NCI-H2171 (cell line): ENCODE measurements at places on chromosomes 3 and 15.
A peak's percentile ranks its signal among the peaks of the same experiment; 100 is the strongest.

DNA sequence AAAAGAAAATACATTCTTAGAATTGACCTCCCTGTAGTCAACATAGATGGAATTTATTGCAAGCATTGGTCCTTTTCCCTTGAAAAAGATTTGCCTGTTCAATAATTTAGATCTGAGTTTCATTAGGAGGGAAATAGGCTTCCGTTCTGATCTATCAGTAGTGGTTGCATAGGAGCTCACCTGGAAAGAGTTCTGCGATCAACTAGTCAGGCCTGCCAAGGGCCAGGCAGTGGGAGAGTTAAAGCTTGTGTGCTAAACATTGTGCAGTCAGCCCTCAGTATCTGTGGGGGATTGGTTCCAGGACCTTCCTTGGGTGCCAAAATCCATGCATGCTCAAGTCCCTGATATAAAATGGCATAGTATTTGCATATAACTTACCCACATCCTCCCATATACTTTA lies 29.6 kb upstream of the IDH2 start:
- DNase-seq: no peak

GRCh38 chr15:67116742-67117141 lies 51.3 kb downstream of the SMAD3 start:
- DNase-seq: no peak

DNA sequence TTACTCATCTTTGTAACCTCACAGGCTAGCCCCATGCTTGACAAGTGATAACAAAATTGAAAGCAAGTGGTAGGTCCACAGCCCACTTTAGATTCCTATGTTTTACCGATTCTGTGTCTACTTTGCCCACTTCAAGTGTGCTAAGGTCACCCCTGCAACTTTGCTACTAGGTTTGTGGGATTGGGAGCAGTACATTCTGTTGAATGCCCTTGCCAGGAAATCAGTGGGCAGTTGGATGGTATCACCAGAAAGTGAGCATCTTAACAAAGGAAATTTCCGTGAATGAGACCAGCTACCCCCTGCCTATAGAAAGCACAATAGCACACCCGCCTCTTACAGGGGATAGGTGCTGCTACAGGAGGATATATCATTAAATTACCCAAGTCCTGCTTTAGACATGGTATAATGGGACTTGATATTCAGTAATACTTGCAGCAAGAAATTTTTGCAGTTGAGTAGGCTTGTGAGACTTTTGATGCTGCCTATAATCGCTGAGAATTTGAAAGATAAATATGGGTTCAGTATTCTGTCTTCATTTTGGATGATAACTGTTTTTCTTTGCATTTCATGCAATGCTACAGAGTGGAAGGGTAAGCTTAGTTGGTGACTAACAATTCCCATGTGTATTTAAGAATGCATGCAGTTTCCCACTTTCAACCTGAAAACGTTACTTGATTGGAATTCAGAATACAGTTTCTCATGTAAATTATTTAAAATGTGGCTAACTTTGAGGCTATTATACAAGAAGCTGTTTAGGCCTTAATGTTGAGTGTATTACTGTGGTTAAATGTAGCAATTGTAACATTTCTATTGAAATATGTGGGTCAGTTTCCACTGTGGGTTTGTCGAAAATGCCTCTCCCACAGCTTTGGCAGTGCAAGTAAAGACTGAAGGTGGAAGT lies 9.5 kb downstream of the EBLN2 start:
- DNase-seq: no peak

DNA sequence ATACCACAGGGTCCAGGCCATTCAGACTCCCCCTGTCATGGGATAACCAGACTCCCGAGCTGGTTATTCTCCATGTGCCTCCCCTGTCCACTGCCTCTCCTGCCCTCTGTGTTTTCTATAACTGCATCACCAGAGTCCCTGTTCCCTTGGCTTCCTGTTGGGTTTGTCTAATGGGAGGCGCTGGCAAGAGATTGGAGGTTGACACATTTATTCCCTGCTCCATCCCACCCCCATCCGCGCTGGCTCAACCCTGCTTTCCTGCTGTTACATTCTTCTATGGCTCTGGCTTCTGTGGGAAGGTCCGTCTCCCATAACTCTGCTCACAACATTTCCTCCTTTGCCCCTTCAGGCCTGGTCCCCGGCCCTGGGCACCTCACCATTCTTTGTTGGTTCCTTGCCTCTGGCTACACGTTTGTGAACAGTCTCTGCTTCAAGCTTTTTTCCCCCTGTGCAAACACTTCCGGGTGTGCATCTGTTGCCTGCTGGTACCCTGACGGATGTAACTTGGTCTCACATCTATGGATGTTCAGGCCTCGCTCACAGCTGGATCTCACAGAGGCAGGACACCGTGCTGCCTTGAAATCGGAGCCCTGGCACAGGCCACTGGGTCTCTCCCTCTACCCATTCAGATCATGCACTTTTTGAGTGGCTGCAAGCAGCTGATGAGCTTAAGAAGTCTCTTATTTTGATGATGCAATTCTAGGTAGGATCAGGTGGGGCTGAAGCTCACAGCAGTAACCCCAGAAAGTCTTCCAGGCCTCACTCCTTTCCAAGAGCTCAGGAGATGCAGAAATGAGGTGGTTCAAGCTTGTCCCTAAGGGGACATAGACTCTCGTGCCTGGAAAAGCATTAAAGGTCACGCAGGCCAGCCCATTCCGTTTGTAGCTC lies 68.6 kb upstream of the ATP13A3 start:
- DNase-seq: no peak

GRCh38 chr3:104102386-104102785 lies 1264.3 kb upstream of the ALCAM start:
- DNase-seq: peak; percentile 12

GRCh38 chr3:35524856-35525255 lies 114.5 kb upstream of the ARPP21 start:
- no peak for DNase-seq

DNA sequence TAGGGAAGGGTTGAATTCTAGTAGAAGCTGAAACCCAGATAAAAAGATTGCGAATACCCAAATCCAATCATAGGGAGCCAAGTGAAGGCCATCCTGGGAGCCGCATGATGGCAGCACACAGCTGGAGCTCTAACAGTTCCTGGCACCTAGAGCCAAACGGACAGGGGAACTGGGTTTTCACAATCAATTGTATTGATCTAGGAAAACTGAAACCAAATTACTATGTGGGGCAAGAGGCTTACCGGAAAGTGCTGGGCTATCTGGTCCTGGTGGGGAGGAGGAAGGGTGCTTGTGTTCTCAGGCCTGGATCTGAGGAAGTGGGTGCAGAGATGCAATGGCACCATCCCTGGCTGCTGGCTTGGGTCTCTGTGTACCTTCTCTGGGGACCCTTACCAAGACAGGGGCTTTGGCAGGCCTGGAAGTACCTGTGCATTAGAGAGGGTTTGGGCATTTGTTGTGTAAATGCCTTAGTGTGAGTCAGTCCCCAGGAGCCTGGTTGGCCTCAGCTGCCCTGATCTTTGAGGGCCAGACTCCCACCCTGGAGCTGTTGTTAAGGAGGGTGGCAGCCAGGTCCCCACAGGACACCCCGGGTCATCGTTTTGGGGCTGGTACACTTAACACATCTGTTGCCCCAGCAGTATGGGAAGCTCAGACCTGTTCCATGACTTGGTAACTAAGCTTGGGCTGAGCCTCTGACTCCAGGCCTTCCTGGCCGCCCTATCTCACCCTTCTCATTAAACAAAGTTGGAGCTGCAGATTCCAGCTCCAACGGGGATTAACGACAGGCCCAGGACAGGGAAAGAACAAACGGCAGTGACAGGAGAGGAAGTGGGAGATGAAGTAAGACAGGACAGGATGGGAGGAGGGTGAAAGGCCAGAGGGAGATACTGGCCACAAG lies 8.9 kb upstream of the FURIN start:
- no peak for DNase-seq

GRCh38 chr3:47512416-47513124 lies 942 bp downstream of the ELP6 start:
- no peak for DNase-seq

GRCh38 chr3:133989936-133990702 lies 39.6 kb downstream of the SLCO2A1 start:
- no peak for DNase-seq

DNA sequence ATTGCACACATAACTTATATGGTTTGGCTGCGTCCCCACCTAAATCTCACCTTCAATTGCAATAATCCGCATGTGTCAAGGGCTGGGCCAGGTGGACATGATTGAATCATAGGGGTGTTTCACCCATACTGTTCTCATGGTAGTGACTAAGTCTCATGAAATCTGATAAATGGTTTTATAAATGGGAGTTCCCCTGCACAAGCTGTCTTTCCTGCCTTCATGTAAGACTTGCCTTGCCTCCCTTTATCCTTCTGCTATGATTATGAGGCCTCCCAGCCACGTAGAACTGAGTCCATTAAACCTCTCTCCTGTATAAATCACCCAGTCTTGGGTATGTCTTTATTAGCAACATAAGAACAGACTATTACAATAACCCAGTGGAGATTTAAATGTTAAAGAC lies 653.9 kb downstream of the ROBO1 start:
- DNase-seq: no peak

- no peak for DNase-seq
These were observed 27.2 kb downstream of the TNFAIP8L3 start for GRCh38 chr15:51067510-51067909.

DNA sequence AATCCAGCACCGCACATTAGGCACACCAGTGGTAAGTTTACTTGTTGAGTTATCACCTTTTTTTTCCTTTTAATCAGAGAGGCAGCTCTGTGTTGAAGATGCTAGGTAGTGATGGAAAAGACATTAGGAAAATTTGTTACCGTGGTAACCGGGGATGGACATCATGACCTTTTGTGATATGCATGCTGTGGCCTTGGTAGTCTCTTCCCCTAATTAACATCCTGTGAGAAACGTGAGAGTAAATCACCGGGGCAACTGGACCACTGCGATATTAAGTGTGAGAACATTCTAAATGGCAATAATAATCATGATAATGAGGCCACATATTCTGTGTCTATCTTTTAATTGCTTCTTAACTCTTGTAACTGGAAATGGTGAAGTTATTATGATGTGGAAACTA lies 362.0 kb downstream of the CACNA2D3 start:
- DNase-seq: no peak

DNA sequence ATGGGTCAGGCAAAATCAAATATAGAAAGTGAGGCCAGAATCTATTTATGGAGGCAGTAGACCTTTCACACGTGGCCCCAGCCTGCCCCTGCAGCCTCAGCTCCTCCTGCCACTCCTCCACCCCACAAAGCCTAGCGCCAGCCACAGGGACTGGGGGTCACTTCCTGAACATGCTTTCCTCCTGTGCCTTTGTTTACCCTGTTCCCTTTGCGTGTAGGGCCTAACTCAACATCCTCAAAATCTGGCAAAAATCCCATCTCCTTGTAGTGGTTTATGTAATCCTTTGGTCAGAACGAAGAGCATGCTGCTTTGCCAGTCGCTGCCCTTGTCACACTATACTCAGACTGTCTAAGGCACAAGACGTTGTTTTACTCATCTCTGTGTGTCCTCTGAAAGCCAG lies 39.6 kb downstream of the KBTBD12 start:
- DNase-seq: no peak

DNA sequence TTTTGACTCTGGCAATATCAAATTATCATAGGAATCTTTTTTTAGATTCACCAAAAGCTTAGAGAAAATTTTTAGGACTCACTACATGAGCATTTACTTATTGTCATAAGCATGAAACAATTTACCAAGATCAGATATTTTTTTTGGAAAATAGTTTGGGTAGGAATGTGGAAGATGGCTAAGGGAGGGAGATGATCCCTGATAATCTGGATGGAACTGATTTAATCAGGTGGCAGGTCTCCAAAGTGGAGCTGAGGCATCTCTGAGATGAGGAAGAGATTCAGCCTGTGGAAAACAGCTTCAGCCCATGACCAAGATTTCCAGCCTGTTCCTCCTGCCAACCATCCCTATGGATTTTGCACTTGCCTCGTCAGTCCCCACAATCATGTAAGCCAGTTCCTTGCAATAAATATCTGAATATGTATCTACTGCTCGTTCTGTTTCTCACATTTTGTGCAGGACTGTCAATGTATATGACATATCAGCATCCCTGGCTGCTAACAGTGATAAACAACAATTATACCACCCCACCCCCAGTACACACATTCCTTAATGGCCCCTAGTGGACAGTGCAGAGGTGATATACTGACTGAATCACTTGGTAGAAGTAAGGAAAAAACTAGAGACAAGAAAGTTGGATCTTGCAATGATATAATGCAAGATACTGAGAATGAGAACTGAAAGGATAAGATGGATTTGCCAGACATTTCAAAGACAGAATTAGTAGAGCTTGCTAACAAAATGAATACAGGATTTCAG lies 183.8 kb downstream of the NEK10 start:
- DNase-seq: no peak

DNA sequence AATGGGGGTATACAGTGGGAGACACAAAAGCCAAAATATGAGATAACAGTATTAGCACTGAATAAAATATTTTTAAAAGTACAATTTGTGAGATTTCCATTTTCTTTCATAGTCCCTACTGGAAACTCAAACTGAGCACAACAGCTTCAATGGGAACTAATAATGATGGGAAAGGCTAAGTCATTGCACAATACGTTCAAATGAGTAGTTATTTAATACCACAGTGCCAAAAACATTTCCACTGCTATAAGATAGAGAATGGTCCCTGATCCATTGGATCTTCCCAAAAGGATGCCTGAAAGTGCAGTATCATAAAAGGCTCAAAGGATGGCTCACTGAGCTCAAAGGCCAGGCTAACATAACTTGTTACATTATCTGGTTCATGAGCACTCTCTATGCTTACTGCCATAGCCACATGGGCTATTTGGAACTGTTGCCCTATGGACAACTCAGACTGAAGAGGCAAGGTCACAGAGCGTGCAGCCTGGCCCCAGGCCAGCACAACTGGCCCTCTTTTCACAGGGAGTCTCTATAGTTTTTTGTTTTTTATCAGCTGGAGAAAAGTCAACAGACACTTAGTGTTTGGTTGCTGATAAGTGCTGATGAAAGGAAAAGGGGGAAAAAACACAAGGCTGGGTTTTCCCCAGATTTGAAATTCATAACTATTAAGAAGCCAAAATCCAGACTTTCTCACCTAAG lies 54.1 kb upstream of the PPIB start:
- no peak for DNase-seq

GRCh38 chr3:72666447-72666755 lies 181.8 kb downstream of the SHQ1 start:
- no peak for DNase-seq

DNA sequence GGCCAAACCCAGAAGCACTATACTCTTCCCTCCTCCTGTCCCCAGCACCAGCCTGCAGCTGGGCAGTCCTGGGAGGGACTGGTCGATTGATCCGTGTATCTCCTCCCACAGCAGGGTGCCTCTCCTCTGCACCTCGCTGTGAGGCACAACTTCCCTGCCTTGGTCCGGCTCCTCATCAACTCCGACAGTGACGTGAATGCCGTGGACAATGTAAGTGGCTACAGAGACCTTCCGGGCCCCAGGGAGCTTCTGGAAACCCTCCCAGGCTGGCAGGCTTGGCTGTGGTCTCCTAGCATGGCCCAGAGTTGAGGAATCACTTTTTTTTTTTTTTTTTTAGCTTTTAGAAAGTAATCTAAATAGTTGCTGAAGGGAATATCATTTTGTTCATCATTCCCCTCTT lies 30.7 kb downstream of the ANKDD1A start:
- no peak for DNase-seq

GRCh38 chr3:48338635-48339034 lies 5.2 kb upstream of the SPINK8 start:
- DNase-seq: no peak
